ENCODE measurements at places on chromosomes 7 and 10. TPM values are rescaled to one million over a fixed set of nuclear protein-coding genes. Genes with fewer than 3 reads are reported as not detected.

FFAR4 gene
- 0.06 TPM for total RNA-seq

MUC12 gene
- 20.3 TPM for total RNA-seq

CCT6A gene
- total RNA-seq = 256 TPM

H2BK1 gene
- total RNA-seq = not detected

TLX1 gene
- total RNA-seq = not detected

LRRD1 gene
- total RNA-seq = not detected

AGR2 gene
- total RNA-seq = 133 TPM

ZC3HAV1L gene
- 4.0 TPM for total RNA-seq

EXOC4 gene
- total RNA-seq = 24.3 TPM

CRPPA gene
- 0.65 TPM for total RNA-seq

MYL7 gene
- total RNA-seq = not detected

ENKUR gene
- total RNA-seq = 0.19 TPM

GPR15LG gene
- total RNA-seq = not detected

CRTAC1 gene
- total RNA-seq = 1.6 TPM

CLRN3 gene
- not detected for total RNA-seq

ZNF212 gene
- total RNA-seq = 12.0 TPM

TBX20 gene
- 2.0 TPM for total RNA-seq

JMJD1C gene
- total RNA-seq = 16.6 TPM

FRMPD2 gene
- total RNA-seq = 0.11 TPM

PDE1C gene
- 2.5 TPM for total RNA-seq

PIK3AP1 gene
- 0.56 TPM for total RNA-seq

PKD2L1 gene
- not detected for total RNA-seq

SEPHS1 gene
- total RNA-seq = 79.8 TPM

TDRD1 gene
- total RNA-seq = not detected

TUBB8 gene
- total RNA-seq = 0.05 TPM

EGR2 gene
- total RNA-seq = 0.29 TPM

PPP2R2D gene
- 27.7 TPM for total RNA-seq

TMEM229A gene
- not detected for total RNA-seq

NKX1-2 gene
- 0.05 TPM for total RNA-seq

FAM25C gene
- 3.0 TPM for total RNA-seq

SH3PXD2A gene
- total RNA-seq = 0.82 TPM

SAP25 gene
- total RNA-seq = 0.44 TPM

EPO gene
- total RNA-seq = not detected

ECD gene
- total RNA-seq = 24.8 TPM

GCK gene
- 0.05 TPM for total RNA-seq

GPR158 gene
- 0.06 TPM for total RNA-seq

TMEM130 gene
- 0.30 TPM for total RNA-seq

CCL24 gene
- total RNA-seq = not detected

FAM180A gene
- 0.05 TPM for total RNA-seq

MET gene
- 72.0 TPM for total RNA-seq

ATG9B gene
- 0.71 TPM for total RNA-seq

PNLIP gene
- total RNA-seq = 0.28 TPM

PRPF18 gene
- 19.3 TPM for total RNA-seq

BEND7 gene
- 8.7 TPM for total RNA-seq

RBM20 gene
- 3.9 TPM for total RNA-seq

SVOPL gene
- total RNA-seq = not detected

WEE2 gene
- not detected for total RNA-seq

ACBD7 gene
- total RNA-seq = 1.1 TPM

PNLIPRP2 gene
- total RNA-seq = 0.06 TPM

IDE gene
- 21.2 TPM for total RNA-seq

INTS1 gene
- total RNA-seq = 43.9 TPM

C1GALT1 gene
- 26.4 TPM for total RNA-seq

LRRC61 gene
- 0.07 TPM for total RNA-seq

FAM53B gene
- 13.6 TPM for total RNA-seq

EPHA1 gene
- 0.05 TPM for total RNA-seq

FAM20C gene
- 47.6 TPM for total RNA-seq

VAX1 gene
- 1.2 TPM for total RNA-seq

SLC25A40 gene
- total RNA-seq = 8.5 TPM

ADAM22 gene
- 0.24 TPM for total RNA-seq

LIPN gene
- not detected for total RNA-seq
